ENCODE measurements at places on chromosomes 2 and 18.

- no peak for DNase-seq
Observed at GRCh38 chr2:240429341-240429871, 6.1 kb upstream of the GPC1 start.

- DNase-seq: no peak
Observed at GRCh38 chr2:160278879-160279177, 78.8 kb upstream of the ITGB6 start.

DNA sequence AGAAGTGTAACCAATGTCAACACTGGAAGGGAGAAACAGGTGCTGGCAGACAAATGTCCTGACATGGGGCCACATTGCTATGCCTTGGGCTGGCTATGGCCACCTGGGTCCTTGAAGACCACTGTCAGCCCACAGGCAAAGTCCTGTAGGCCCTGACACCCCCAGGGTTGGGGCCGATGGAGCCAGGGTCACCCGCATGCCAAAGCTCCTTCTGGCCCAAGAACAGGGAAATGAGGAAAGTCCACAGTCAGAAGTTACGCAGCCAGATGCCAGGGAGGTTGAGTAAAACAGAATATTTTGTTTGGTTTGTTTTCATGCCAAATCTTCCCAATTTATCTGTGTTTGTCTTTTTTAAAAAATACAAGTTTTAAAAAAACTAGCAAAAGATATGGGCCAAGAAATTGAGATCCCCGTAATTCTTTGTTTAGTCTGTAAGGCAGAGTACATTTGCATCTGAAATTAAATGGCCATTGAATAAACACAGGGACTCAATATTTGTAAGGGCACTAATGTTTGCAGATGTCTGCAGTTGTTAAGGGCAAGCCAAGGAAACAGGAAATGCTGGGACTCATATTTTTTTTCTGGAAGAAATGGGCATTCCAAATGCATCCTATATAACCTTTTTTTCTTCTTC, 186.4 kb downstream of the FAM210A start:
- DNase-seq: no peak

DNA sequence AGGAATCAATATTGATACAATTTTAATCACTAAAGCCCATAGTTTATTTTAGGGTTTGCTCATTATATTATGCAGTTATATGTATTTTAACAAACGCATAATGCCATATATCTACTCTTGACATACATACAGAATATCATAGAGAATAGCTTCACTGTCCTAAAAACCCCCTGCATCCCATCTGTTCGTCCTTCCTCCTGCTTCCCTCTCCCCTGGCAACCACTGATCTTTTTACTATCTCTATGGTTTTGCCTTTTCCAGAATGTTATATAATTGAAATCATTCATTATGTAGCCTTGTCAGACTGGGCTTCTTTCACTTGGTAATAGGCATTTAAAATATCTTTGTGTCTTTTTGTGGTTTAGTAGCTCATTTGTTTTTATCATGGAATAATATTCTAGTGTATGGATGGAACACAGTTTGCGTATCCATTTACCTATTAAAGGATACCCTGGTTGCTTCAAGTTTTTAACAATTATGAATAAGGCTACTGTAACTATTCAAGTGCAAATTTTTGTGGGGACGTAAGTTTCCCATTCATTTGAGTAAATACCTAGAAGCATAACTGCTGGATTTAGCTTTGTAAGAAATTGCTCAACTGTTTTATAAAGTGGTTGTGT, 801.6 kb upstream of the GCFC2 start:
- no peak for DNase-seq

DNA sequence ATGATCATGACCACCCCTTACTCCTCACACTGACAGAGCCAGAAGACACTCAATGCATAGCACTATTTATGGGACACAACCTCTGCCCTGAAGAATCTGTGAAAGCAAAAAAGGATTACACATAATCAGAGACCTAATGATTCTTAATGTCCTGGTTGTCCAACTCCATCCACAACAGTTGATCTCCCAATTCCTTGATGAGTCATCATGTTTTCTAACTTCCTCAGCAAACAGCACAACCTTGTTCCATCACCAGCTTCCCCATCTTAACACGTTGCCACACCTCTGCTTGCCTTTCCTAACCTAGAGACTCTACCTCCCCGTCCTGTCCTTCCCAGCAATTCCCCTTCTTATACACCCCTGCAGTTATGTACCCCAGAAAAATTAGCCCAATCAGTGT, 13.2 kb upstream of the MARCHF4 start:
- no peak for DNase-seq

Data from stimulated activated CD4-positive, alpha-beta T cell treated with anti-CD3 and anti-CD28 coated beads, TNF-alpha, amount 100 ng/mL, for 1 hour (primary cell).